Hepatocyte (in vitro differentiated cells): ENCODE measurements at places on chromosomes 1 and 21. TPM values are rescaled to one million over a fixed set of nuclear protein-coding genes. Genes with fewer than 3 reads are reported as not detected.
A peak's percentile ranks its signal among the peaks of the same experiment; 100 is the strongest.

- DNase-seq: no peak
Measured at GRCh38 chr1:176741181-176741580, 278.2 kb downstream of the PAPPA2 start.

DNA sequence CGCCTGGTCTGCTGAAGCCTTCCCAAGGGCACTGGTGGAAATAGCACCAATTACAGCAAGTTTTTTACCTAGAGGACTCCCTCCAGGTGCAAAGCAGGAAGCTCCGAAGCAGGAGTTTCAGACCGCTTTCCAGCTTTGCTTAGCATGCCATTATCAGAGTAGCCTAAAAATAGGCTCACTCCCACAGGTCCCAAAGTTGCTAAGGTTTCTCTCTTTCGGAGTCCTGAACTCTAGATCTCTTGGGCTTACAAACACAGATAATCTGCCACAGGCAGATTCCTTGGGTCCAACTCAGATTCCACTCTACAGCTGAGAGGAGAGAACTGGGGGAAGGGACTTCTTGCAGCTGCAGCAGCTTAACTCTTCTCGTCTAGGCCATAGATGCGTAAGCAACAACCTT, 22.5 kb downstream of the ZMYND12 start:
- DNase-seq: no peak

Gene FAM78B
- not detected in 2 replicates for total RNA-seq

Gene MPL
- not detected in 2 replicates for total RNA-seq

GRCh38 chr21:14499316-14499715, 46.8 kb downstream of the SAMSN1 start:
- no peak for DNase-seq

Gene SPRR1A
- not detected in 2 replicates for total RNA-seq

Gene HEYL
- 9.0 and 10.9 TPM in 2 replicates for total RNA-seq

- peak; percentile 71 for DNase-seq
Measured at GRCh38 chr21:41024746-41025254, 143.2 kb upstream of the BACE2 start.

Gene FCAMR
- total RNA-seq: 0.52 and 0.70 TPM in 2 replicates

GRCh38 chr1:85689775-85690404, 18.3 kb downstream of the ZNHIT6 start:
- no peak for DNase-seq

DNA sequence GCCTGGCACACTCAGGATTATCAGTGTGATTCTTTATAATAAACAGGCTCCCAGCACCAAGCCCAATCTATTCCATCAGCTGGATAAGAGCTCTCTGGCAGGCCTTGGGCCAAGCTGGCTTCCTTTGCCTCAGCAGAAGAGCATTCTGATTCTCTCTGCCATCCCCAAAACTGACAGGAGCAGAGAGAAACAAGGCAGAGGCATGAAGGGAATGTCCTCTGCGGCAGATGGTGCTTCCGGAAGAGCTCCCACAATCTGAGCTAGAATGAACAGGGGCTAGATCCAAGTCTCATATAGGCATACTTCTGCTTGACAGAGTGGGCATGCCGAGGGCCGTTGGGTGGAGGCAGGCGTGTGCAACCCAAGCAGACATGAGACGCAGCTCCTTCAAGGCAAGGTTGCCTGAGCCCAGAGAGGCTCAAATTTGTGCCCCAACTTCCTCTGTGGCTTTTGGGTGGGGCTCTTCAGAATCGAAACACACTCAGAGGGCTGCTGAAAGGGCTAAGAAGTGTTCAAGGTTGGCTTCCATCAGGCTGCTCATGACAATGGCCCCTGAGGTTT, 4.0 kb downstream of the CAPN2 start:
- DNase-seq: peak; percentile 26

DNA sequence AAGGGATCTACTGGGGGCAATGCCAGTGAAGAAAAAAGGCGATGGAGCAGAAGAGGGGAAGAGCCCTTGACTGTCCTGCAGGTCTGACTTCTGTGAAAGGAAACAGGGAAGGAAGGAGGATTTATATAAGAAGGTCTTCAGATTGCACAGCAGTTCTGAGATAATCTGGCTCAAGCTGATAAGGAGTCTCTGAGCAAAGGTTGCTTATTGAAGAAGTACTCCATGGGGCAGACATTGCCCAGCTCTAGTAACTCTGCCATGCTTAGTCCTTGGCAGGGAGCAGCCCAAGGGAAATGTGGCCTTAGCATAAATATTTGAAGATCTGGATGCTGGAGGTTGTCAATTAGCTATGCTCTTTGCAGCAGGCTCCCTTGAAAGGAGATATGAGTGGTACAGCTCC, 15.9 kb upstream of the TTF2 start:
- DNase-seq: no peak

DNA sequence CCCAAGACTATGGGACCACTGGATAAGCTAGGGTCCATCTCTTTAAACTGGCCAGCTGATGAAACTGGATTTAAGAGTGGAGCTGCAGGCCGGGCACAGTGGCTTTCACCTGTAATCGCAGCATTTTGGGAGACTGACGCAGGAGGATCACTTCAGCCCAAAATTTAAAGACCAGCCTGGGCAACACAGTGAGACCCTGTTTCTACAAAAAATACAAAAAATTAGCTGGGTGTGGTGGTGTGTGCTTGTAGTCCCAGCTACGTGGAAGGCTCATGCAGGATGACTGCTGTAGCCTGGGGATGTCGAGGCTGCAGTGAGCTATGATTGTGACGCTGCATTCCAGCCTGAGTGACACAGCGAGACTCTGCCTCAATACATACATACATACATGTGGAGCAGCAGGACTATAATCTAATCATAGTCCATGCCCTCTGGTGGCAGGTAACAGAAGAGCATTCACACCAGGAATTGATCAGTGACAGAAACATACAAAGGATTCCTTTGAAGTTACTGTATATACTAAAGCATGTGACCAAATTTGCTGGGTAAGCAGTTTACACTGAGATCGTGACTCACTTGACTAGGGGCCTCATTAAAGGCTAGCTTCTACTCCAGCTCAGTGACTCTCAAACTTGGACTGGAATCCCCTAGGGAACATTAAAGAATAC, 101.5 kb upstream of the SLFNL1 start:
- DNase-seq: peak; percentile 72

- peak; percentile 37 for DNase-seq
Measured at GRCh38 chr21:39319251-39319756, 5.9 kb upstream of the BRWD1 start.

DNA sequence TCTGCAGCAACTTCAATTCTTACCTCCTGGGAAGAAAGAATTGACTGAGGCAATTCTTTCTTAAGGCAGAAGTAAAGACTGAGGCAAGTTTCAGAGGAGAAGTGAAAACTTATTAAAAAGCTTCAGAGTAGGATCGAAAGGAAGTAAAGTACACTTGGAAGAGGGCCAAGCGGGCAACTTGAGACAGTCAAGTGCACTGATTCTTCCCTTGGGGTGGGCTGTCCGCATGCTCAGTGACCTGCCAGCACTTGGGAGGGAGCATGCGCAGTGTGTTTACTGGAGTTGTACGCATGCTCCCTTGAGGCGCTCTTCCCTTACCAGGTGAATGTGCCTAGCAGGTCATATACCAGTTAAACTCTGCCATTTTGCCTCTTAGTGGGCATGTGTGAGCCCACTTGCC, 55.3 kb upstream of the NBPF3 start:
- no peak for DNase-seq

DNA sequence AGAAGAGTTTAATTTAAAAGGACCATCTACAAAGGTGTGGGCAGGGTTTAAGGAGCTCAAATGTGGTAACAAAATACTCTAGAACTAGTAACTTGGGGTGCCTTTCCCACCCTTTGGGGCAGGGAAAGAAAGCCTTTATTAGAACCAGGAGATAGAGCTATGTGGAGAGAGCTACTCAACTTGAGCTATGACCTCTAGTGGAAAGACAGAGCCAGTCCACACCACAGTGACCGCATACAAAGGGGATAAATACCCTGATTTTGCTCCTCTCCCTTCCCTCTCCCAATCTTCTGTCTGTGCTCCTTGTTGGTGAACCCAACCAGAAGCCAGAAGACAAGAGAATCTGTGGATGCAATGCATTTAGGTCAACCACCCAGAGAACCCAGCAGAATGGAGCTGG, 54.4 kb upstream of the JAK1 start:
- no peak for DNase-seq

DNA sequence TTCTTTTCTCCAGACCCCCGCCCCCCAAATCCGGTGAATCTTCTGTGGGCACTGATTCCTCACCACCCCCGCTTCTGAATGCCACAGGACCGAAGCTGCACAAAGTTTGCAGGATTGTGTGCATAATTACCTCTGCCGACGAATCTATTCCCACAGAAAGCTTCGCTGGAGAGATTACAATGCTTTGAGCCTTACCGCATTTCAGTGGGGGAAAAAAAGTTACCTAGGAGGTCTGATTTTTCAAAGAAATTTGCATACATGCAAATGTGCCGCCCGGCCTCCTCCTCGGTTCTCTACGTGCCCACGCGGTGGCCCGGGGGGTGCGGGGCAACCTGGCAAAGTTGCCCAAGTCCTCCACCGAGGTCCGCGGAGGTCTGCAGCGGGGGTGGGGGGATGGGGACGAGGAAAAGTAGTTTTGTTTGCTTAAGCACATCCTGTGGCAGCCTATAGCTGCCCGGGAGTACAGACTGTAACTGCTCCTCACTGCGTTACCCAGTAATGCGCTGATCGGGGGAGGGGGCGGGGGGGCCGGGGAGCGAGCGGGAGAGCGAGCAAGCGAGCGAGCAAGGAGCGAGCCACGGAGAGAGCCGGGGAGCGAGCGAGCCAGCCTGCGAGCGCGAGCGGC, 563 bp upstream of the NFIA start:
- DNase-seq: peak; percentile 61

DNA sequence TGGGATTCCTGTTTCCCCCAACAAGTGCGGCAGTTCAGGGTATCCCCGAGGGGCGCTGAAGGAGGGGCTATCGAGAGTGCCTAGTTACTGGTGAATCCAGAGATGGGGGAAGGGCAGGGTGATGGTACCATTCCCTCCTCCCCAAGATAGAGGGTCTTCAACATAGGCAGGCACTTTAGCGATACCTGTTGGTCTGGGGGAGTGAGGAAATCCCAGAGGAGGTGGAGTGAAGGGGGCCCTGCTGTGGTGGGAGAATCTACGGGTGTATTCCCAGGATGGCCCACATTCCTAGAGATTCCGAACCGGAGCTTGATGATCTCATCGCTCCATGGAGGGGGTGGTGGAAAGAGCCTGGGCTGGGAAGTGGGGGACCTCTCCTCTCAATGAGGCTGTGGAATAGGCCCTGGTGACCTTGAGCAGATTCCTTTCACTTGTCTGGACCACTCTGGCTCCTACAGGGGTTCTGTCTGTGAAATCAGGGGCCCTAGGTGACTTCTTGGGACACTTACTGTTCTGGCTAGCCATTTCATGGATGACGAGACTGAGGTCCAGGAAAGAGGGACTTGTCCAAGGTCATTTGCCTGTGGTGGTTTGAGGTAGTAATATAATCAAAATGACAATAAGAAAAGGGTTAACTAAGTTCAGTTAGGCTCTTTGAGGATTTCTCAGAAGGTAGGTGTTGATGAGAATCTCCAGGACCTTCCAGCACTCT, 52.7 kb upstream of the SYNC start:
- no peak for DNase-seq

- no peak for DNase-seq
Measured at GRCh38 chr1:244340396-244340795, 111.3 kb downstream of the ADSS2 start.

Gene JMJD4
- total RNA-seq: 21.3 and 22.2 TPM in 2 replicates

- no peak for DNase-seq
Measured at GRCh38 chr1:50568782-50569181, 145.5 kb upstream of the DMRTA2 start.

DNA sequence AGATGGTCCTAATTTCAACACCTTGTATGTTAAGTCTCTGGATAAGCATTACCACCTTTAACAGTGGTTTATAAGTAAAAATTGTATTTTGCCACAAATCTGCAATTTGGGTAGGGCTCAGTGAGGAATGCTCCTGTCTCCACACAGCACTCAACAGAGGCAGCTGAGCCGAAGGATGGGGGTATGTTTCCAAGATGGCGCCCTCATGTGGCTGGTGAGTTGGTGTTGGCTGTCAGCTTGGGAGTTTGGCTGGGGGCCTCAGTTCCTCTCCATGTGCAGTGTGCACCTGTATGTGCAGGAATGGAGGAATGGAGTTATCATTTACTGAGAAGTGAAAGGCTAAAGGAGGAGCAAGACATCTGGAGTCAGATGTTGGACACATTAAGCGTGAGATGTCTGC, 136.8 kb downstream of the GABPA start:
- no peak for DNase-seq

Gene DNAI4
- total RNA-seq: 5.9 and 7.6 TPM in 2 replicates

- no peak for DNase-seq
Measured at GRCh38 chr1:190908246-190908645, 430.6 kb upstream of the BRINP3 start.

- DNase-seq: no peak
Measured at GRCh38 chr1:26239936-26240335, 5.9 kb downstream of the CEP85 start.

Gene HRNR
- total RNA-seq: not detected in 2 replicates

Gene FBXO2
- total RNA-seq: 122 and 134 TPM in 2 replicates

DNA sequence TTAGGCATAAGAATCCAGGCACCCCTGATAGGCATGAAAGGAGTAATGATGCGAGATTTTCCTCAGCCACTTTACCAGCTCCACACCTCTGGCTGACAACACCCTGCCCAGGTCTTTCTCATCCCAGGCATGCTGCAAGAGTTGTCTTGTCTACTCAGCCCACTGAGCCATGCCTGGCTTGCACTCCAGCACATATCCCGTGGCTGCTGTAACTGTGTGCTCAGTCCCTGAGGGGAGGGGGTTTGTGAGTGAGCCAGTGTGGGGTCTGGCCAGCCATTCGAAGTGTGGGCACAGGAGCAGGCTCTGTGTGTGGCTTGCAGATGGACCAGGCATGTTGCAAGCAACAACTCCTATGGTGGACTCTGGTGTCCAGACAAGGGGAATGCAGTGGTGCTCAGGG, 529.6 kb downstream of the ADGRL2 start:
- no peak for DNase-seq

- peak; percentile 57 for DNase-seq
Measured at GRCh38 chr1:12067900-12068821, 5.1 kb downstream of the TNFRSF8 start.
